ENCODE measurements at places on chromosomes 5 and 9.

- no peak for DNase-seq
Observed at GRCh38 chr9:126925876-126926275, 11.3 kb downstream of the RALGPS1 start.

DNA sequence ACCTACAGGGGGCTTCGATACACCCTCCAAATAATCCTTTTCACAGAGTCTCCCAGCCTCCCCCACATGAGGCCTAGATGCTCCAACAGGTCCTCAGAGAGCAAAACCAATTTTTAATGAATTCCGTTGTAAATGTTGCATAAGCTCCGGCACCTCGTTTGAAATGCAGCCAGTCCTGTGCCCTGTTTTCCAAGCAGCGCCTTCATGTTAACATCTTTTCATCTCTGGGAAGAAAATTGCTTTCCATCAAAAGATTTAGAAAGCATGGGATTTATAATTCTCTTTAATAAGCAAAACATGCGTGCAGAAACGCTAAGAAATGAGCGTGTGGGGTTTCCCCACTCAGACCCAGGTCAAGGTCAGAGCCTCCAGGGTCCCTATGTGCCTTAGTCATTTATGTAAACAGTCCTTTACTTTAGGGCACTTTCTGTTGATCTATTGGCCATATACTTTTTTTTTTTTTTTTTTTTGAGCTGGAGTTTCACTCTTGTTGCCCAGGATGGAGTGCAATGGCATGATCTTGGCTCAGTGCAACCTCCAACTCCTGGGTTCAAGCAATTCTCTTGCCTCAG, 177.5 kb upstream of the S1PR3 start:
- DNase-seq = no peak

DNA sequence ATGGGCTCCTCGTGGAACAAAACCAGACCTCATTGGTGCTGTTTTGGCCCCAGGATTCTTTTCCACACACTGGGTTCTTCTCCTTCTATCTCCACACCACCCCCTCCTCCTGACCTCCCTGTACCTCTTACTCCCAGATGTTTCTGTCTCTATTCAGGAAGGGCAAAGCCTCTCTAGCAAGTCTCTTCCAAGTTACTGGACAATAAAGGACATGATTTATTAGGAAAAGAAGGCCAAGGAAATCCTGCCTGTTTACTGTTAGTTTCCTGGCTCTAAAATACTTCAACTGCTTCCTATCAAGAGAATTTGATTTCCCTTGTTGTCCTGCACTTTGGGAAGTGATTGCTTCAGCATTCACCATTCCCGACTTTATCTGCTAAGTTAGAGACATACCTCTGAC, 262.0 kb downstream of the SAXO1 start:
- DNase-seq = no peak

DNA sequence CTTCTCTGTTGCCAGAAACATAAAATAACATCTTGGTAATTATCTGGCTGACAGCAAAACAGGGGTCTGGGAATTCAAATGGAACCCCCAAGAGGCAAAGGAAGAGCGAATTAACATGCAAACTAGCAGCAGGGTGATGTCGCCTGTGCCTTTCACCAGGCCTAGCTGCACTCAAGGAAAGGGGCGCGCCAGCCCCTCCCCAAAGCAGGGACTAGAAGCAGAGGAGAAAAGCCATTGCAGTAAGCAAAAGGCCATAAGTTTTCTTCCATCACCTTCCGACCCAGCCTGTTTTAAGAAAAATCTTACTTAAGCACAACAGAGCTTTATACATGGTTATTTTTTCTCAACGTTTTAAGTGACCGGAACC, 539 bp downstream of the POC5 start:
- DNase-seq = no peak

GRCh38 chr9:70030156-70030555, 13.5 kb upstream of the MAMDC2 start:
- DNase-seq = no peak

GRCh38 chr5:74156728-74157383, 483.7 kb downstream of the ENC1 start:
- no peak for DNase-seq

GRCh38 chr5:92308679-92309078, 925.6 kb upstream of the ARRDC3 start:
- no peak for DNase-seq

GRCh38 chr5:141935538-141935937, 11.9 kb downstream of the DELE1 start:
- no peak for DNase-seq

- no peak for DNase-seq
Observed at GRCh38 chr5:14557203-14557770, 24.3 kb upstream of the OTULINL start.

GRCh38 chr9:134247918-134248631, 78.2 kb upstream of the RXRA start:
- no peak for DNase-seq

GRCh38 chr9:111870774-111871498, 25.7 kb upstream of the UGCG start:
- DNase-seq = peak; percentile 22

DNA sequence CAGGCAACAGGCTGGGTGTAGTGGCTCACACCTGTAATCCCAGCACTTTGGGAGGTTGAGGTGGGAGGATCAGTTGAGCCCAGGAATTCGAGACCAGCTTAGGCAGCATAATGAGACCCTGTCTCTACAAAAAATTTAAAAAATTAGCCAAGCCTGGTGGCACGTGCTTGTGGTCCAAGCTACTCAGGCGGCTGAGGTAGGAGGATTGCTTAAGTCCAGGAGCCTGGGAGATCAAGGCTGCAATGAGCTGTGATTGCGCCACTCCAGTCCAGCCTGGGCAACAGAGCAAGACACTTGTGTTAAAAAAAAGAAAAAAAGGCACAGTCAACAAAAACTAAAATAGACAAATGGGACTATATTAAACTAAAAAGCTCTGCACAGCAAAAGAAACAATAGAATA, 29.3 kb downstream of the ATP6V0E1 start:
- DNase-seq = no peak

GRCh38 chr5:111502956-111503355, 9.4 kb downstream of the STARD4 start:
- DNase-seq = no peak

GRCh38 chr9:85925493-85925892, 15.5 kb upstream of the NAA35 start:
- no peak for DNase-seq

DNA sequence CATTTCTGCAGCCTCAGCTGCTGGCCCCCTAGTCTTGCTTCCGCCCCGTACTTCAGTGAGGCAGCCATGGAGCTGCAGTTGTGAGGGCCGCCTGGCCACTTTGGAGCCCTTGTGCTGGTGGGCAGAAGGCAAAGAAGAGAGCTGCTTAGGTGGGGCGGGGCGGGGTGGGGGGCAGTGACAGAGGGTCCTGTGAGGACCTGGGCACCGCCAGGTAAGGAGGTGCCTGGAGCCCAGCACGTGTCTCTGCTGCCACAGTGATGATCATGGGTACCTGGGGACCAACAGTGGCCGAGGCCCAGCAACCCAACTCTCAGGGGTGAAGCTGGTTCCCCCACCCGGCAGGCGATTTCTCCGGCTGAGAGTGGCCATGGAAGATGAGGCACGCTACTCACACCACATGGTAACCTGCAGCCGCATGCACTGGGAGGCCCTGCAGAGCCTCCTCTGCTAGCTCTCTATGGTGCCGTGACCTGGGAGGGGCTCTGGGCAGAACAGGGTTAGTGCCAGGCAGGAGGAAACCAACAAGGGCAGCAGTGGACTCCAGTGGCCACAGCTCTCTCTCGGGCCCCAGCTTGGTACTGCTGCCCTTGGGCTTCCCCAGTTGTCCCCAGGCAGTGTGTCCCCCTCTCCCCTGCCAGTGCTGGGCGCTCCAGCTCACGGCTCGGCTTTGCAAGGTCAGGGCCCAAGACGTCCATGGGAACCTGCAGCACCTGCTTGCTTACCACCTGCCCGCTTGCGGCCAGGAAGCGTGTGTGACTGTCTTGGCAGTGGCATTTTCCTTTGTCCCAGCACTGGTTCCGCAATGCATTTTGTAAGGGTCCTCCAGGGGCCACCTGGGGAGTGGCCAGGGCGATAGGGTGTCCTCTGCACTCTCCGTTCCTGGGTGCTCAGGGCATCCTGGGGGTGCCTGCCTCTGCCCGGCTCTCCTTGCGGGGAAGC, 24.0 kb downstream of the NDUFS6 start:
- no peak for DNase-seq

GRCh38 chr5:133990396-133990795, 14.4 kb downstream of the VDAC1 start:
- DNase-seq = no peak

DNA sequence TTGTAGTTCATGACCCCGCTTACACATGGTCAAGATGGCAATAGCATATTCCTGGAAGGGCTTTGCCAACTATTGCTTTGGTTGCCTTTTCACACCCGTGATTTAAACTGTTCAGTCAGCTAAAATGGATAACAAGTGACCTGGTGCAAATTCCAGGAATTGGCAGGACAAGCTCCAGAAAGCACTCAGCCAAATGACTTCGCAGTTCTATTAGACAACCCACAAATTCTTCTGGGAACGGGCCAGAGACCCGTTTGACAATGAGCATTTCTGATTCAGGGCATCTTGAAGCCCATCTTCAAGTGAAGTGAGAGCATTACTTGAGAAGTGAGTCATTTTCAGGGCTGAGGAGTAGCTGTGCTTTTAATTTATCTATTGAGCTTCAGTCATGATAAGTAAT, 165.0 kb downstream of the DROSHA start:
- no peak for DNase-seq

DNA sequence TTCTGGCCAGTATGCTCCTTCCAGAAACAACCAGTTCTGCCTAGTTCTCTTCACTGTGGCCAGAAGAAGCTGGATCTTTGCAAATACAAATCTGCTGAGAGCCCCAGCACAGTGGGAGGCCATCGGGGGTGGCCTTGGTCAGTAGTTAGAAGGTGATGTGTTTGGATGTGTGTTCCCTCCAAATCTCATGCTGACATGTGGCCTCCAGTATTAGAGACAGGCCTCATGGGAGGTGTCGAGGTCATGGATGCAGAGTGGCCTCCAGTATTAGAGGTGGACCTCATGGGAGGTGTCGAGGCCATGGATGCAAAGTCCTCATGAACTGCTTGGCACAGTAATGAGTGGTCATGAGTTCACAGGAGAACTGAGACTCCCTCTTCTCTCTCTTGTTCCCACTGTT, 7.6 kb upstream of the IRX2 start:
- no peak for DNase-seq

DNA sequence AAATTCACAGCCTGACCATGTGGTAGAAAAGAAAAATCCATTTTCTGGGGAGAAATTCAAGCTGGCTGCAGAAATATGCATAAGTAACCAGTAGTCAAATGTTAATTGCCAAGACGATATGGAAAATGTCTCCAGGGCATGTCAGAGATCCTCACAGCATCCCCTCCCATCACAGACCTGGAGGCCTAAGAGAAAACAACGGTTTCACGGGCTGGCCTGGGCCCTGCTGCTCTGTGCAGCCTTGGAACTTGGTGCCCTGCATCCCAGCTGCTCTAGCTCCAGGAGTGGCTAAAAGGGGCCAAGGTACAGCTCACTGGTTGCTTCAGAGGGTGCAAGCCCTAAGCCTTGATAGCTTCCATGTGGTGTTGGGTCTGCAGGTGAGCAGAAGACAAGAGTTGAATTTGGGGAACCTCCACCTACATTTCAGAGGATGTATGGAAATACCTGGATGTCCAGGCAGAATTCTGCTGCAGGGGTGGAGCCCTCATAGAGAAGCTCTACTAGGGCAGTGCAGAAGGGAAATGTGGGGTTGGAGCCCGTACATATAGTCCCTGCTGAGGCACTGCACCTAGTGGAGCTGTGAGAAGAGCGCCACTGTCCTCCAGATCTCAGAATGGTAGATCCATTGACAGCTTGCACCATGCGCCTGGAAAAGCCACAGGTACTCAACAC, 49.7 kb downstream of the PTBP3 start:
- DNase-seq = no peak

DNA sequence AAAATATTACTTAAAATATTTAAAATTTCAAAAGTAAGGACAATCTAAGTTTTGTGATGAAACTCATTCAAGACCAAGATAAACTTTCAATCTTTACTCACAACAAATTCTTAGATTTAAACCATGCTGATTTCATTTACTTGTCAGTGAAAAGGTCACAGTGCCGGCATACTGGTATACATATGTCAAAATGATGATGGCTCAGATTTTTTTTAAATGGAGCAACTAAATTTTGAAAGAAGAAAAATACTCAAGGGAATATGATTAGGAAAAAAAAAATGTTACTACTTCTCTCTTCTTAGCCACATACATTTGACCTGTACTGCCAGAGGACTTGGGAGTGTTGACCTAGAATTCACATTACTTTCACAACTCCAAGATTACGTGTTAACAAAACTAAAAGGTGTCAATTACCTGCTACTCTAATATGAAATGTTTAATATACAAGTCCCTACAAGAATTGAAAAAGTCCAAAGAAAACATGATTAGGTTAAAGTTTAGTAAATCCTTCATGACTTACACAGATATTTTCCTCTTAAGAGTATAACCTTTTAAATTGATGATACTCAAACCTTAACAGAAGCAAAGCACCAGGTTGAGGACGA, 4.6 kb downstream of the EFNA5 start:
- no peak for DNase-seq

DNA sequence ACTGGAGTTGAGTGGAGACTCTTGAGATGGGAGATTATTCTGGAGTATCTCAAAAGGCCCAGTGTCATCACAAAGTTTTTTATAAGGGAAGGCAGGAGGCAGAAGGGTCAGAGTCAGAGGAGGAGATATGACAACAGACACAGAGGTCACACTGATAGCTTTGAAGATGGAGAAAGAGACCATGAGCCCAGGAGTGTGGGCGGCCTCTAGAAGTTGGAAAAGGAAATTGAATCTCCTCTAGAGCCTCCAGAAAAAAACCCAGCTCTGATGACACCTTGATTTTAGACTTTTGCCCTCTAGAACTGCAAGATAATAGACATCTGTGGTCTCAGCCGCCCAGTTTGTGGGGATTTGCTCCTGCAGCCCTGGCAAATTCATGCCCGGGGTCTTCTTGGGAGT, 64.8 kb upstream of the SPTLC1 start:
- no peak for DNase-seq

- DNase-seq = no peak
Observed at GRCh38 chr9:132099741-132100407, 20.2 kb upstream of the MED27 start.

DNA sequence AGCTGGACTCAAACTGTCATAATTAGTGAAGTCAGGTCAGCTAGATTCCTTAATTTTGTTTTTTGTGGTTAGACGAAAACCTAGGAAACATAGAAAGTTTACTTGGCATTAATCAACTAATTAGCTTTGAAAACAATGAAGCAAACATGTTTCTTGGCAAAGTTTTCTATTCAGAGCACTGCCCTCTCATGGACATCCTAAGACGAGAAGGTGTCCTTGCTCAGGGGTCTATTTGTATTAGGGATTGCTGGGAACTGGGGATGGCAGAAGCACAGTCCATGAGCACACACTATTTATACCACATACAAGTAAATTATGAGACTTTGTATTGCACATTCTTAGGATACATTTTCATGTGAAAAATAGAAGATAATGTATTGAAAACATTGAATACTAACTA, 49.7 kb downstream of the POC5 start:
- DNase-seq = no peak

DNA sequence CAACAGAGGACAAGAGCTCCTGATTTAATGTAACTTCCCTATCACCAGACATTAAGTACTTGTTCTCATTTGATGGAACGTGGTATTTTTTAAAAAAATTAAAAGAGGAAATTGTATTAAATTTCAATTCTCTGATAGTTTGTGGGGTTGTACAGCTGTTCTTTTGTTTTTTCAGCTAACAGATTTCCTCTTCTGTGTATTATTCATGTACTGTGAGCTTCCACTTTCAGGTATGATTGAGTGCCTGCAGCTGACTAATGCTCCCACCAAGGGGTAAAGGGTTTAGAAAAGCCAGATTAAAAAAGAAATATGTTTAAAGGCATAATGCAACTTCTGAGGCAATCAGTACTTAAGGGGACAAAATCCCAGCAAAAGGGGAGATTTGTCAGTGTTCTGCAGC, 117.7 kb upstream of the ACTBL2 start:
- no peak for DNase-seq
